Large intestine (tissue), 12 donors: ENCODE measurements at places on chromosomes 16 and 17. TPM values are rescaled to one million over a fixed set of nuclear protein-coding genes. Genes with fewer than 3 reads are reported as not detected.

DNA sequence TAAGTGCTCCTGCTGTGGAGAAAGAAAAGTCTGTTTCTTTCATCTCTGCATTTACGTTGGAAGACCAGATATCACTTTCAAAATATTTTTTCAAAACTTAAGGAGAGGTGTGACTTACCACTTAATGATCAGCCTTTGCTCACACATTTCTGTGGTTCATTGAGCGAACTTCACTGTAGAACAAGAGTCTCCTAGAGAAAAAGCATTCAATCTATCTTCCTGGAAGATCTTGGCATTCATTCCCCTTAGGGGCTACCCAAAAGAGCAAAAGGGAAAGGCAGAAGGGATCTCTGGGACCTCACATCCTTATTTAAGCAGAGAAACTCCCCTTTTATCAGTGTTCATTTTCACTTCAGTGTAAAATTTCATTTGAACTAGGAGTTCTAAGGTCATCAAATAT, 61.2 kb downstream of the HS3ST3A1 start:
- no peak for DNase-seq

RAMP2 gene
- polyA plus RNA-seq: 45.9 TPM

- DNase-seq: no peak
Observed at GRCh38 chr17:77356690-77357201, 216.0 kb downstream of the SEC14L1 start.

SEPTIN12 gene
- not detected for polyA plus RNA-seq

- peak; percentile 6 for DNase-seq
Observed at GRCh38 chr16:64910356-64910755, 211.5 kb downstream of the CDH11 start.

DNA sequence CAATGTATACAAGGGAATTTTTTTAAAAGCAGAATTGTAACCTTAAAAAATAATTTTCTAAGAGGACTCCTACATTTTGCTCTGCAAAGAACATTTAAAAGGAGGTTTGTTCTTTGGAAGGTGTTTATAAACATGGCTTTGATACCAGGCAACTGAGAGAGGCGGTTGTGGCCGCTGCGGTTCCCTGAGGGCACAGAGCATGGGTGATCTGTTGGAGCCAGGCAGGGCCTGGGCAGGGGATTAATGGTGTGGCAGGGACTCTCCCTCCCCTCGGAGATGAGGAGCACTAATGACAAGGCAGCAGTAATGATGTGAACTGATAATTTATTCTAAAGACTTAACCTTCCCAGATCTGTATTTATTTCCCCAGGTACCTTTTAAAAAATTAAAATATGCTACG, 65.4 kb downstream of the WWP2 start:
- no peak for DNase-seq

DNA sequence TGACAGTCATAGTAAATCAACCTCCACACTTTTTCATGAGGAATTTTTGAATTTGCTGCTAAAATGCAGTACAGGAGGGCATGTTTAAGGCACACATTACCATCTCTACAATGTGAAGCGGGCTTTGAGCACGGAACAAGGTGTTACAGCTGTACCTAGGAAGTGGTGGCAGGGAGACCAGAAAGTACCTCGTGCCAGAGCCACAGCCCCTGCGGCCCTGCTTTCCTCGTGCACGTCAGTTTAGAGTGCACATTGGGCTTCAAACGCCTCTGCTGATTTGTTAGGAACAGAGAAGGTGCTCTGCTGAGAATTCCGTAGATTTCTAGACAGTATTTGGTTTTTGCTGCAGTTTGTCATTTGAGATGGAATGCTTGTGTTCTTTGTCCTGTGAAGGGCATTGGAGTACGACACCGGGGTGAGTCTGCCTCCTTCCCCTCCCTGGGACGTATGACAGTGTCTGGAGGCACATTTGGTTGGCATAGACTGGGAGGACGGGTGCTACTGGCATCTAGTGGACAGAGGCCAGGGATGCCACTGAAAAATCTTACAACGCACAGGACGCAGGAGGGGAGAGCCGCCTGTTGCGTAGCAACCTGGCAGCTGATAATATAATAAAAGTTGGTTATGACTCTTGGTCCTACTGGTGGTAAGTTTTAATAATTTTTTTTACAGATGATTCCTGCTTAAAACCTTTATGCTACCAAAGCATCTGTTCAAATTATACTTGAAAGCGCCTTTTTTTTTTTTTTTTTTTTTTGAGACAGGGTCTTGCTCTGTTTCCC, 9.1 kb downstream of the FOXK2 start:
- DNase-seq: peak; percentile 37
